Heart right ventricle (tissue), 16 donors: ENCODE measurements at places on chromosomes 1 and 21. TPM values are rescaled to one million over a fixed set of nuclear protein-coding genes. Genes with fewer than 3 reads are reported as not detected.

DNA sequence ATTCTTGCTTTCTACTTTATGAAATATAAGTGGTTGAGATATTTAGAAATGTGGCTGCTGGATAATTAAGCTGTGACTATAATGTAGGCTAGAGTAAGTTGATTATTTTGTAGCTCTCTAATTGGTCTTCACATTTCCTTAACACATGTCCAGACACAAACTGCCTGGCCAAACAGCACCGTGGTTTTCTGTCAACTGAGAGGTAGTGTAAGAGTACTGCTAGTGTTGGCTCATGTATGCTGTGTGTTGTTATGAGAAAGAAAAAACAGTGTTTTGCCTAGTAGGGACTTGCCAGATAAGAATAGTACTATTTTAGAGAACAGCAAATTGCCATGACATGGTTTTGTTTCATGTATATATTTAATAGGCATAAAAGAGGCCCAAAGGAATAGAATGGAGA, 37.1 kb downstream of the TMED5 start:
- no peak for DNase-seq
- peaks cover 3% of the 10 kb centered on the region for H3K4me1 ChIP-seq
- H3K36me3 ChIP-seq: no peaks in the 10 kb centered on the region
- no peaks in the 10 kb centered on the region for H3K27me3 ChIP-seq
- no peak overlapping the region for H3K4me3 ChIP-seq
- no peak overlapping the region for H3K27ac ChIP-seq

DNA sequence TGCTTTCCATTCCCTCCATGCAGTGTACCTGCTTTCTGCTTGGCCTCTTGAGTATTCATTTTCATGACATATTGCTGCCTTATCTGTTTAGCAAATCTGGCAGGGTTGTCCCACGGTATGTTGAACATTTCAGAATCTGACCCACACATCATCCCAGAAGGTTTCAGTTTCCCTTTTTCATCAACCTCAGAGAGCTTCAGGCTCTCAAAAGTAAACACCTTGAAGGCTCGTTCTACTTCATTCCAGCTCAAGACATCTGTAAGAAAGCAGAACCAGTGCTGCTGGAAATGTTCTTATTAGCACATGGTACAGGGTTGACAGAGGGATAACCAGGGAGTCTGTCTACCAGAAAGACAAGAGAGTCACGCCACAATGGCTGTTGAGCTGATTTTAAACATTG, 103.6 kb downstream of the SPAG17 start:
- no peak overlapping the region for H3K27ac ChIP-seq
- no peaks in the 10 kb centered on the region for H3K27me3 ChIP-seq
- H3K4me3 ChIP-seq: no peak overlapping the region
- no peaks in the 10 kb centered on the region for H3K4me1 ChIP-seq

The C1orf87 gene
- total RNA-seq: not detected

- no peak overlapping the region for H3K4me3 ChIP-seq
- DNase-seq: no peak
- H3K27me3 ChIP-seq: no peaks in the 10 kb centered on the region
Measured at GRCh38 chr1:70295749-70296148, 58.8 kb downstream of the ANKRD13C start.
